ENCODE measurements at places on chromosomes 3 and 15.

DNA sequence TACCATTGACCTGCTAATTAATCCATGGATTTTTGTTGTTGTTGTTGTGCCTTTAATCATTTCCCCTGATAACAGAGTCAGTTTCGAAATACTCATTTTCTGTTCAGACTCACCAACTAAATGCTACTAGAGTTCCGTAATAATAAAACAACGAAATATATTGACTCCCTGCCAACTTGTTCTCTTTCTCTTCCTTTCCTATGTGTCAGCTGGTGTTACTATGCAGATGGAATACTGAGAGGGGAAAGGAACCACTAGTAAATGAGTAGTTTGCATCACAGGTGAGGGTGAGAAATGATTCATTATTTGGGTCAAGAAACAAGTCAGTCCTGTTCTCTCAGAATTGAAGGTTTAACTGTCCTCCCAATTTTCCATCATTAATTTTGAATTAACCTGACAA, 1027.3 kb downstream of the TUSC7 start:
- no peak for DNase-seq

DNA sequence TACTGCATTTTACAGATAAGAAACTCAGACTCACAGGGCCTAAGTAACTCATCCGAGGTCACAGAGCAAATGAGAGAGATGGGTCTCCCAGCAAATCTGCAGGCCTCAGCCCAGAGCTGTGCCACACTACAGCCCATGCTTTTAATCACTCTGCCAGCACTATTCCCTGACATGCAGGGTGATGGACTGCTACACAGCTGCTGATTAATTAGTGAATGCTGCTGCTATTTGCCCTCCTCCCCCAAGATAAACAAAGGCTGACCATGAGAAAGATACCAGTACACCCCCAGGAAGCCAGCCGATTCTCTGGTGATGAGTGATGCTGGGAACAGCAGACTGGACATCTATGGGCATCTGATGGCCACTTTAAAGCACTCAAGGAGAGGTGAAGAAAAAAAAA, 39.3 kb downstream of the RFTN1 start:
- DNase-seq: no peak

DNA sequence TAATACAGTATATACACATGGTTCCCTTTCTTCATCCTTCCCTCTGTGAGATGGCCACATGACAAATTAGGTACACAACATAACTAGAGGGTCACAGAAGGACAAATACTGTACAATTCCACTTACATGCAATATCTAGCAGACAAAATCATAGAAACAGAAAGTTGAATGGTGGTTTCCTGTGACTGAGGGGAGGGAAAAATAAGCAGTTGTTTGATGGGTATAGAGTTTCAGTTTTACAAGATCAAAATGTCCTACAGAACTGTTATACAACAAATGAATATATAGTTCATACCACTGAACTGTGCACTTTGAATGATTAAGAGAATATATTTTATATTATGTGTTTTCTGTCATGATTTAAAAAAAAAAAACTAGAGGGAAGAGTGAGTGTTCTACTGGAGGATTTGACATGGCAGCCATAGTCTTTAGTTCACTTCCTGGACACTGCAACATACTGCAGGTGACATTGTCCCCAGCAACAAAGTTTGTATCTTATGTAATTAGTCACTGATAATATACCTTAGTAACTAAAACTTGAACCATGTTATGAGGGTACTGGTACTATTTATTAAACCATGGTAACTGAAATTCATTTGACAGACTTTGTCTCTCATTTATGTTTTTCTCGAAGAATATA, 37.2 kb downstream of the CCDC54 start:
- no peak for DNase-seq

DNA sequence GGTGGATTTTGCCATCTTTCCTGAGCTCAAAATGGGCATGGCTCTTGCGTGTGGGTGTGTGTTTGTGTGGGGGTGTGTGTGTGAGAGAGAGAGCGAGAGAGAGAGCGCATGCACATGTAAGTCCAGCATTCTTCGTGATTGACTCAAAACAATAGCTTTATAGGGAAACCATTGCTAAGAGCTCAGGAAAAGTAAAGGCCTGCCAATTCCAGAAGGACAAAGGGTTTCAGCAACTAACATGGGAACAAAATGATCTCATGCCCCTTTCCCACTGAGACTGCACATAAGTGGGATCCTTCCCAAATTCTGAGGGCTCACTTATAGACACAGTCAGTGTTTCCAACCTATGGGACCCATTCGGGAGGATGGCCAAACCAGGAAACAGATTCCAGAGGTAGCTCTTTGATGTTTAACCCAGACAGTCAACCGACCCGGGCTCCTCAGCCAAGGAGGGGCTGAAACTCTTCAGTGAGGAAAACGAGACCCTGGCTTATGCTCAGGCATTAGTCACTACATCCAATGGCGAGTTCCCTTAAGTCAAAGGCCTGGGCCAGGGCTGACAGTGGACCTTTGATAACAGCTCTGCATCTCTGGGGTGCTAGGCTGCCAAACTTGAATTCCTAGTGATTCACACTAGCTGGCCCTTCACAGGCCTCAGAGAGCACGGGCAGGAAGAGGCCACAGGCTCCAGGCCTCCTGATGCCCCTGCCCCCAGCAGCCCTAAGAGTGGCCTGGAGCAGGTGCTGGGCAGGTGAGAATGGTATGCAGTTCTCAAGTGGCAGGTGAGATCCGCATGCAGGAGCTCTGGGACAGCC, 305.0 kb upstream of the C2CD4B start:
- DNase-seq: no peak

DNA sequence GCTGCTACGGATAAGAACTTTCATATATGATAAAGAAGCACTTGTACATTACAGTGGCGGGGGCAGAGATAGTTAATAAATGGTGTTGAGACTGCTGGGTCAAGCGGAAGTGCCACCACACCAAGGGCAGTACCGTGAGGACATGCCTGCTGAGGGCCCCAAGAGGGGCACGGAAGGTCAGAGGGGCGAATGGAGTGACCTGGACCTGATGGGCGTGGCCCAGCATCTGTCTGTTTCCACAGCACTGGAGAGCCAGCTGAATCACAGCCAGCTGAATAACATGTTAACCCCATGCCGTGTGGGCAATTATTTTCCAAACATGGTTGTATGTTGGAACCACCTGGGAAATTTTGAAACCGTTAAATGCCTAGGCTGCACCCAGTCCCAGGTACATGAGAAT, 37.2 kb downstream of the ANKDD1A start:
- DNase-seq: no peak

GRCh38 chr15:94322141-94322540, 90.8 kb downstream of the MCTP2 start:
- no peak for DNase-seq

DNA sequence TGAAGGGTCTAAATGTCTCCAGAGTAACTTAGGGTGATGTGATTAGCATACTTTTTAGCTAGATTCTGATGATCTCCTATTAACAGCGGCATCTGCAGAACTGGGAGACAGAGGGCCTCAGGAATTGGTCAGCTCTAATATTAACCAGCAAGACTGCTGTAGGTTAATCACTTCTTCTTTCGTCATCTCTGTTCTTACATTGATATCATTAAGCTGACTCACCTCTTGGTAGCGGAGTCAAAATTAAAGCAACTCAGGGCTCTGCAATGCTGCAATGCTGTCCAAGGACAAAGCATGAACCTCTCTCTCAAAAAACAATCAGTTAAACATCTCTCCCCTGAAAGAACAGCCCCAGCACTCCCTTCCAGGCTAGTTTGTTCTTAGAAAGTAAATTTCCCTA, 57.5 kb upstream of the TRA2B start:
- no peak for DNase-seq

DNA sequence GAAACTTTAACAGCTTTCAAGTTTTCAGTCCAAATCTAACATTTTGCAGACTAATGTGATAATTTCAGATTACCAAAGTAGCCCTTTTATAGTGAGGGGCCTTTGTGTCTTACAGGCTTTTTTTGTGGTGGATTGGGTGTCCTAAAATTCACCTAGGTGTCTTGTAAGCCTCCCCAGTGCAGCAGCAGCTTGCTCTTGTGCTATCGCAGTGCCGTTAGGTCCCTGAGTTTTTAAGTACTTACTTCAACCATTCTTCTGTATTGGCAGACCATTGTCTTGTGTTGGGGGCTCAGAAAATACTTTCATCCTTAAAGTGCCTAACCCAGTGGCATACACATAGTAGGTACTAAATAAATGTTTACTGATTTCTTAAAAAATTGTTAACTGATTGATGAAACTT, 2.1 kb downstream of the PDE8A start:
- DNase-seq: no peak

DNA sequence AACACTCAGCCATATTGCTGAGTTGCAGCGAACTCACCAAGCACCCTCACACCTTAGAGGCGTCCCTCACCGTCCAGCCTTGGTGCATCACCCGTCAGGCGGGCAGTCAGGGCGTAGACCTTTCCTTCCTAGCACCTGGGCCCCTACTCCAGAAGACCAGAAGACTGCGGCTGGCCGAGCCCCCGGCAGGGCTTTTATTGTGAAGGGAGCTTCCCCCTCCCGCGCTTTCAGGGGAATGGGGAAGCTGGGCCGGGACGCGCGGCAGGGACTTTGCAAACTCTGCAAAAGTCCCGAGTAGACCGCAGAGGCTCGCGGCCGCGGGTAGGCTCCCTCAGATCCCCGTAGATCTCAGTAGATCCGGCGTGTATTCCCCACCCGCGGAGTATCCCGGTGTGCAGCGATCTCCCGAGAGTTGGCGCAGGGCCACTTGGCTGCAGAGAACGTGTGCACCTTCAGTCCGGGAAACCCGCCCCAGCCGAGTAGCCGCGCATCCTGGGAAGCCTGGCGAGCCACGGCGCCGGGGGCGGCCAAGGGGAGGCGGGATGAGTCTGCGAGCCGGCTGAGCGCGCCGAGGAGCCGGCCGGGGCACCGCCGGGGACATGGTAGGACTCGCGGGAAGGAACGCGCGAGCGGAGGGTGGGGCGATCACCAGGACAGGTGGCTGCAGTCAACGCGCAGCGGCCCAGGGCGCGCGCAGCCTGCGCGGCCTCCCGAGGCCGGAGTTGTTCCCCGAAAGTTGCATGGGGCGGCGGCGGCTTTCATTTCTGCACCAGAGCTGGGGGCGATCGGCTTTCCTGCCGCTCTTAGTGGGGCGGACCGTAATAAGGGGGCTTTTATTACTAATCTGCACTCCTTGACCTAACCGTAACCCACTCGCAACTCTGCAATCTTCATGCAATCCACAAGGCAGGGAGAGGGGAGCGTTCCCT, at the start of gene GASK1A:
Gene GASK1A (plus strand): TSS at position 268 of the 929 bp plus-strand sequence. CDS start 332 bp downstream, at position 600.
- DNase-seq: peak; percentile 43

DNA sequence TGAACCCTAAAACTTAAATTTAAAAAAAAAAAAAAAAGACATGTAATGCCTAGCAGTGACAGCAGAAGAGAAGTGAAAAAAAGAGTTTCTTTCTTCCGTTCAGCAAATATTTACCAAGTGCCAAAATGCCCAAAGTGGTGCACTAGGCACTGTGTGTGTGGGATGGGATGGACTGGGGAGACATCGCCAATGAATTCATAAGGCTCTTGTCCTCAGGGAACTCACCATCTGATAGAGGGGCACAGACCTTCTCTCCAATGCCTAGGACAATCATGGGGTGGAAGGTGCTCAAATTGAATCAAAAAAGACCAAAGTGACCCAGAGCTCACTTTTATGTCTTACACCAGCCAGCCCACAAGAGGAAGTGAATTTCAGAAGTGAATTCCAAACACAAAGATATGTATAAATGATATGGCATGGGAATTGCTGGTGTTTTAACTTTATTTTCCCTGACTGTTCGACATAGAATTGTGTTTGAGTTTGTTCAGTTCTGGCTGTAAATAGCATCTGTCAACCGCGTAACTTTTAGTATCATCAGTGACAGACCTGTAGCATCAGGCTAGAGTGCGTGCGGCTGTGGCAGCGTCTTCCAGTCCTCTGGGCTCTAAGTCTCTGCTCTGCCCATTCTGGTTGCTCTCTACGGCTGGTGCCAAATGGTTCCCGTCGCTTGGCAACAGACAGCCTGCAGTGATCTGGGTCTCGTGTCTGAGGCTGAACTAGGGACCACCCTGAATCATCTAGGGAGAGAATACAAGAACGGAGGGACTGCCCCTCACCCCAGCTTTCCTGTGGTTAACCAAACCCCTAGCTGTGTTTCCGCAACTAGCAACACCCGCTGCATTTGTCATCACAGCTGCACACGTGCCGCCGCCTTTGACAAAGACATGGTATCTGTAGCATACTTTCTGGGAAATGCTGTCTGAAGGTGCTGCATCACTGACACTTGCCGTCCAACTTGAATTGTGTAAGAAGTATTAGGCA, 154.0 kb upstream of the THBS1 start:
- DNase-seq: peak; percentile 85

- DNase-seq: peak; percentile 80
Observed at GRCh38 chr15:74768771-74769342, 13.0 kb upstream of the CSK start.

- no peak for DNase-seq
Observed at GRCh38 chr3:84905556-84905920, 53.3 kb upstream of the CADM2 start.

GRCh38 chr3:46114323-46114988, 87.2 kb upstream of the XCR1 start:
- DNase-seq: no peak

DNA sequence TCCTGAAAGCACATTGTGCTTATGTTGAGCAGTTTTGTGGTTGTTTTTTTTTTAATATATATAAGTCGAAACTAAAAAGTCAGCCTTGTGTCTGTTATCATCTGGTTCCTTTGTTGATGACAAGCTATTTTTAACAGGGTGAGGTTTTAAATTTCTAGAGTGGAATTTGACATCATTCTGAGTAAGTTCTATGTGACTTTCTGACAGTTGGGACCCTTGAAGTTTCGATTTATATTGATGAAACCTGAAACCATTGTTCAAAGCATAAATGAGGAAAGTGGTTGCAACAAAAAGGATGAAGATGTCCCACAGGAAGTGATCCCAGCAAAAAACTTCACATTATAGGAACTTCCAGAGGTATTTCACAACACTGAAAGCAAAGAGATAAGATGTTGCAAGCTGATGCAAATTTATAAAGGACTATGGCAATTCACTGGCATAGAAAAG, 94.0 kb downstream of the CYP19A1 start:
- no peak for DNase-seq

DNA sequence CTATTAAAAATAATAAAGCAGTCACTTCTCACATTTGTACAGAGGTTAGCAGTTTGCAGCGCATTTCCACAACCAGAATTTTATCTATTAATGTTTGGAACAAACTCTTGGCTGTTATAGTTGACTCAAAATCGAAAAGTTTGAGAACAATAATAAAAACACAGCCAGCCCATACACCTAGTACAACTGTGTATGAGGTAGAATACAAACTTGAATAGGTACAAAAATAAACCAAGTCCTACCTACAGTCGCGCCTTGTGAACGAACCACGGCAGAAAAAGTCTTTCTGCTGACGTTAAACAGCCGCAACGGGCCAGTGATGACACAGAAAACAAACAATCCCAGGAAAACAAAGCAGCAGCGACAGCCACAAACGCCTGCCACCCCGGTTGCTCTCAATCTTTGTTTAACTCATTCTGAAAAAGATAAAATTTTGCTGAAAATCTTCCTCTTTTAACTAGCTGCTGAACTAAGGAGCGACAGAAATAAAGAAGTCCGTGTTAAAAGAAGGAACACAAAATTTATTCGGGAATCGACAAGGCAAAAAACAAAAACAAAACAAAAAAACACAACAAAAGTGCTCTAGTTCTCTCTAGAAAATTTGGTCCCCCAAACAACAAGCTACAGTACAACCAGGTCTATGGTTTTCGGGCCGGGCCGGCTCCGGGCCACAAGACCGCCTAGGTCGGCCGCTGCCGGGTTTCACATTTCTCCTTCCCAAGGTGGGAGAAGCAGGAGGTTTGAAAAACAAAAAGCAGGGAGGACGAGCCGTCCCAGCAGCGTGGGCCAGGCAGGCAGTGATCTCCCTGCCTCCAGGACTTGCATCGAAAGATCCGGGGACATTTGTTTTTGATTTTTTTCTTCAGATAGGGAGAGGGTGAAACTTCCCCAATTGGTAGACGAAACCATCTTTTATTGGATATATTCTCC, 2.9 kb downstream of the FOXL2 start:
- DNase-seq: no peak
